ENCODE measurements at places on chromosomes 7 and 10.

DNA sequence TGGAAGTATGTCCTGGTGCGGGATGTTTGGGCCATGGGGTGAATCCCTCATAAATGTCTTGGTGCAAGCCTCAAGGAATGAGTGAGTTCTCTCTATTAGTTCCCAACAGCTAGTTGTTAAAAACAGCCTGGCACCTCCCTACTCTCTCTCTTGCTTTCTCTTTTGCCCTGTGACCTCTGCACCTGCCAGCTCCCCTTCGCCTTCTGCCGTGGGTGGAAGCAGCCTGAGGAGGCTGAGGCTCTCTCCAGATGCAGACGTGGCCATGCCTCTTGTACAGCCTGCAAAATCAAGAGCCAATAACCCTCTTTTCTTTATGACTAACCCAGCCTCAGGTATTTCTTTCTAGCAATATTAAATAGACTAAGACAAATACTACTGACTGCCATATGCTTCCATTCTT, 210.3 kb downstream of the POM121L12 start:
- no peak for DNase-seq

DNA sequence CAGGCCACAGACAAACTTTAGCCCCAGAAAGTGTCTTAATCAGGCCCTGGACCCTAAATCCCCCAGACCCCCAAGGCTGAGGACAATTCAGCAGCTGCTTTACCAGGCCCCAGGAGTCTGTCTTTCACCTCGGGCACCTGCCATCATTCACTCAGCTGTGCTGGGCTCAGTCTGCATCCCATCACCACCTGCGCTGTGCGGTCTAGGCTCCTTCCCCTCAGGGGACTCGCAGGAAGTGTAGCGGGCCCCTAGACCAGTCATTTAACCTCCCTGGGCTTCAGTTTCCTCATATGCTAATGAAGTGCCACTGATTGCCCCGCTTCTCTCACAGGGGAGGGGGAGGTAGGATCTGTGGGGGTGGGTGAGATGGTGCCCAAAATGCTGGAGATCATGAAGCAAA, 76.4 kb upstream of the ZMIZ1 start:
- no peak for DNase-seq

GRCh38 chr10:61751599-61751998, 88.9 kb downstream of the CABCOCO1 start:
- DNase-seq, result no peak

DNA sequence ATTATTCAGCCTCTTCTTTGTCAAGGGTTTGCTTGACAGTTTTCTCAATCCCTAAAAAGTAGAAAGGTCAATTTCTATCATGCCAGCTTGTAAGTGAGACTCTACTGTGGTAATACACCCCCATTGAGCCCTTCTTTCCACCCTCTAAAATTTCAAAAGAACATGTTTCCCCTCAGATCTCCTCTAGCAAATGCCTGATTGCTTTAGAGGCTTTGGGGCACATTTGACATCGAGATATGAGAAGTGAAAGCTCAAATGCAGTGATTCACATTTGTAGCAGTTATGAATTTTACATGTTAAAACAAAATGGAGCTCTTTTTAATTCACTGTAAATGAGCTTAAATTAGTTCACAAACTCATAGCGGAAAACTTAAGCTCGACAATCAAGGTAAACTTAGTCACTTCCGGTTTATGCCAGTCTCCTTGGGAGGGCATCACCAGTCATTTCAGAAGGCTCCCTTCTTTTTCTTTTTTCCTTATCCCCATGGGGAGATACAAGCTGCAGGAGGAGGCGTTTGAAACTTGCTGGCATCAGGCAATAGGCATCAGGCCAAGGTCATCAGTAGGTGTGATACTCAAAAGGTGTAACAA, 55.3 kb upstream of the ADO start:
- no peak for DNase-seq

DNA sequence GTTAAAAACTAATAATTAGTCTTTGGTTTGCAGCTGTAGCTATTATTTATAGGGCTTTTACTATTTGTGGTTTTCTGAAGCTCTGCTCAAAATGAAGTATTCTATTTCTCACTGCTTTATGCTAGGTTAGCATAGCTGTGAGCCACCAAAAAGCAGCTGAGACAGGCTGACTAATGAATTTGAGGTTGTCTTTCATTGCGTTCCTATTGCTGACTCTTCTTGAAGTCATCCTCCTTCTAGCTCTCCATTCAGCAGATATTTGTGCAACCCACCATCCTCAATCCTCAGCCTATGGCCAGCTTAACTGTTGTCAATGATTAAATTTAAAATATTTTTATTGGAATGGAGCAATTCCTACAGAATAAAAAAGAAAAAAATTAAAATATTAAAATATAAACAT, 2.1 kb upstream of the RALA start:
- DNase-seq, result no peak

DNA sequence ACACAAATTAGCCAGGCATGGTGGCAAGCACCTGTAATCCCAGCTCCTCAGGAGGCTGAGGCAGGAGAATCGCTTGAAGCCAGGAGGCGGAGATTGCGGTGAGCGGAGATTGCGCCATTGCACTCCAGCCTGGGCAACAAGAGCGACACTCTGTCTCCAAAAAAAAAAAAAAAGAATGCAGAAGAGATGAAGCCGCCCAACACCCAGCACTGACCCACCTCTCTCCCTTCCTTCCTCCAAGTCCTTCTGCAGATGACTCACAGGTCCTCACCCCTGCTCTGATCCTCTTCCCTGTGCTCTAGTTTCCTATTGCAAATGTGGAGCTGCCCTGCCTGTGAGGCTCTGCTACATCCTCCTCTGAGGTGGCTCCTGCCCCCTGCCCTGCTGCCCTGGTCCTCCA, 22.0 kb upstream of the OPALIN start:
- DNase-seq, result no peak

- no peak for DNase-seq
Measured at GRCh38 chr10:77474386-77474785, 163.2 kb downstream of the KCNMA1 start.

GRCh38 chr7:112869111-112869774, 79.0 kb upstream of the TMEM168 start:
- no peak for DNase-seq

- no peak for DNase-seq
Measured at GRCh38 chr10:119084896-119085295, 4.3 kb upstream of the EIF3A start.

DNA sequence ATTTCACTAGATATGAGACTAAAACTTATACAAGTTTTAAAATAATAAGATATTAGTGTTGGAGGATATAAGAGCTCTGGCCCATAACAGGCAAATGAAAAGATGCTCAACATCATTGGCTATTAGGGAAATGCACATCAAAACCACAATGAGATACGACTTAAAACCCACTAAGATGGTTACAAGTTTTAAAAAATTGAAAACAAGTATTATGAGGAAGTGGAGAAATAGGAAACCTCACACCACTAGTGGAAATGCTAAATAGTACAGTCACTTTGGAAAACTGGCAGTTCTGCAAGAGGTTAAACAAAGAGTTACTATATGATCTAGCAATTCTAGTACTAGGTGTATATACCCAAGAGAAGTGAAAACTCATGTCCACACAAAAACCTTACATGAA, 17.2 kb downstream of the PANK1 start:
- no peak for DNase-seq

GRCh38 chr7:128347647-128348097, 4.0 kb upstream of the RBM28 start:
- no peak for DNase-seq

DNA sequence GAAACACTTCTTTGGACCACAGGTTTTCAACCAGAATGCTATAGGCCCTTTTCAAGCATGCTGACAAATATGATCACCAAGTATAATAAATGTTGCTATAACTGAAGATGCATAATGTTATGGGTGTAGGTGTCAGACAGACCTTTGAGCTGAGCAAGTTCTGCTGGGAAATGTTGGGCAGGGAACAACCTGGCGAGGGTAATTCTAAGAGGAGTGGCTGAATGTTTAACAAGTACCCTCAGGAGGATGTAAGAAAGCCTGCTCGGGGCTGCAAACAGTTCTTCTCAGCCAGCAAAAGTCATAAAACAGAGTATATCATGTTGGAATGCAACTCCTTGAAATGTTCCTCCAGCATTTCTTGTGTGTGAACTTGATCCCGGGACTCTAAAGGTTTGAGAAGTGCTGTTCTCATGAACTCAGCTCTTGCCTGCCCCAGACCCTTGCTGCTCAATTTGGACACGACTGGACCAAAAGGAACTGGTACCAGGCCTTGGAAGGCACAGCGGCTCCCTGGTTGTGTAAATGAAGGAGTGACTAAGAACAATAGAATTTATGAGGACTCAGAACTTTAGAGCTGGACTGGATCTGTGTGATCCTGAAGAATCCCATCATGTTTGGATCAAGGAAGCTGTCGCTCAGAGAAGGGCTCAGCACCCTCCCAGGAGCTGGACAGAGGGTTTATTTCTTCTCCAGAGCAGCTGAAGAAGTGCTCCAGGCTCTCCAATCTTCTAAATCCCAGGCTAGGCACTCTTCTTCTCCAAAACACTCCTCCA, 143.2 kb upstream of the ANK3 start:
- no peak for DNase-seq

- no peak for DNase-seq
Measured at GRCh38 chr10:6868036-6868725, 288.1 kb upstream of the PRKCQ start.
